ENCODE measurements at places on chromosomes 7 and 10. TPM values are rescaled to one million over a fixed set of nuclear protein-coding genes. Genes with fewer than 3 reads are reported as not detected.
A peak's percentile ranks its signal among the peaks of the same experiment; 100 is the strongest.

AVL9 gene
- 13.2 TPM for polyA plus RNA-seq

ASB15 gene
- 7.3 TPM for polyA plus RNA-seq

TAS2R41 gene
- not detected for polyA plus RNA-seq

DNA sequence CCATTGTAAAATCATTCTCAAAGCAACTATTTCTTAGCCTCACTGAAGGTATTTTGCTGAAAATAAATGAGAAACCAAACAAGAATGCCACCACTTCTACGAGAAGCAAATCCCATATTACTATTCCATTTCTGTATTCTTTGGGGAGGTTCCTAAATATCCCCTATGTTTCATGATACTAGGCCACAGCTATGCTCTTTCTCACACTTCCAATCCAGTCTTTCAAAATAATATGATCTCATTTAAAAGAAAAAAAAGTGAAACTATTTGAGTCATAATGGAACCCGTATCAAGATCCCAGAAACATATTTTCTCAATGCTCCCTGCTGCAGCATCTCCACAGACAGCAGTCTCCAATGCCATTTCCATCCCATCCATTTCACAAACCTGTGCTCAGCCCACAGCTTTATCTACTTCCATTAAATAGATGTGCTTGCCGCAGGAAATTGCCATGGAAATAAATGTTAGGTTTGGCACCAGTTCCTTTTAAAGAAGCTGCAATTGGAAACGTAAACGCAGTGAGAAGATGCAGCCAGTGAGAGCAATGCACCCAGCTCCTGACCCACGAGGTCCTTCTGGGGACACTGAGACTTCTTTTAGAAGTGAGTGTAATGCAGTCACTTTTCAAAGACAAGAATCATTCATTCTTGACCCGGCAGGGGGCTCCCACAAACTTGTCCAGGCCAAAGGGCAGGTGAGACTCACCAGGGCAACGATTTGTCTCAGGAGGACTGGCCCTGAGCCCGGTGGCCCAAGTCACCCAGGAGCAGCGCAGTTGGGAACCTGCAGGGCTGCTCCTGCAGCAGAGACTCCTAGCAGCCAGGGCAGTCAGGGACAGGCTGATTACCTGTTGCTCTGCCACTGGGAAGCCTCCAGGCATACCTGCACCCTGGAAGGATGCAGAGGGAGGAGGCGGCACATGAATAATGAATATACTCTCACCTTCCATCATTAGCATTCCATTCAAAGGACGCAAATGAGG, 99.6 kb downstream of the C10orf90 start:
- no peak for DNase-seq

GRCh38 chr7:17207220-17207619, 91.2 kb upstream of the AHR start:
- no peak for DNase-seq

GRCh38 chr7:33334349-33334748, 205.0 kb downstream of the BBS9 start:
- DNase-seq: no peak

DNA sequence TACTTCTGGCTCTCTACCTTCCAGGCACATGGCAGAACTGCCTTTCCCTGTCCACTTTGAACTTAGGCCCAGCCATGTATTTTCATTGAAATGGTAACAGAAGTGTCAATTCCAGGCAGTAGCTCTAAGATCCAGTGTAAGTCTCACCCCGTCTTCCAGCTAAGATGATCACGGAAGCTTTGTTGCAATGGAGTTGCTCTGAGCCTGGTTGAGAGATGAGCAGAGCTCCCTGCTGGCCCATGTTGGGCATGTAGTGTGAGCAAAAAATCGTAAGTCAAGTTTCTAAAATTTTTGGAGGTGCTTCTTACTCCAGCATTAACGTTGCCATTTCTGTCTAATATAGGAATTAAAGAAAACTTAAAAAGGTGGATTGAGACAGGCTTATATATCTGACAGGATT, 274.4 kb downstream of the IPMK start:
- no peak for DNase-seq

- no peak for DNase-seq
These were observed 27.3 kb upstream of the WDFY4 start for GRCh38 chr10:48657416-48657815.

DNA sequence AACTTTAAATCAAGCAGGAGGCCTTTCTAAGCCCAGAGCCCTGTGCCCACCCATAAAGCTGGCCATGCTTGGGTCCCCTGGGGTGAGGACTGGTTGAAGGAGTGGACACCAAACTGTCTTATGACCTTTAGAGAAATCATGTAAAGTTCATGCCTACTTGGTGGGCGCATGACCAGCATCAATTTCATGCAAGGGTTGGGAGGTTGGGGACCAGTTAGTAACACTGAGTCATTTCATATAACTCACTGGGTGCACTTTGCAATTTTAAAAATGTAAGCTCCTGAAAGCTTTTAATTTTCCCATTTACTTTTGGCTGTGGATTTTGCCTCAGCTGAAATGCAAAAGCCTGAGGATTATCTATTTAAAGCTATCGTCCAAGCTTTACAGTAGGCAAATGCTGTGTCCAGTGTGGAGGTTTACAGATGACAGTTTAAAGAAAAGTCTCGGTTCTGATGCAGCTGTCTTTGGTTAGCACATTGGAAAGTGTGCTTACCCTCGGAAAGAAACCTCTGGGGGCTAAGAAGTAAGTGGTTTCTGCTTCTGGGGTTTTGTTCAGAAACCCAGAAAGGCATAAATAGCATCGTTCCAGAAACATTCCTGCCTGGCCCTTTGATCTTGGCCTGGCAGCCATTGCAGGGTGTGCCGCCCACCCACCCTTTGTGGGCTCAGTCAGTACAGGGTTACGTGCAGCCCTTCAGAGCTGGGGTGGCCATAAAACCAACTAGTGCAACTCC, 48.8 kb upstream of the CHST15 start:
- DNase-seq: no peak

GRCh38 chr7:159120540-159120919, 24.1 kb downstream of the VIPR2 start:
- no peak for DNase-seq

DNA sequence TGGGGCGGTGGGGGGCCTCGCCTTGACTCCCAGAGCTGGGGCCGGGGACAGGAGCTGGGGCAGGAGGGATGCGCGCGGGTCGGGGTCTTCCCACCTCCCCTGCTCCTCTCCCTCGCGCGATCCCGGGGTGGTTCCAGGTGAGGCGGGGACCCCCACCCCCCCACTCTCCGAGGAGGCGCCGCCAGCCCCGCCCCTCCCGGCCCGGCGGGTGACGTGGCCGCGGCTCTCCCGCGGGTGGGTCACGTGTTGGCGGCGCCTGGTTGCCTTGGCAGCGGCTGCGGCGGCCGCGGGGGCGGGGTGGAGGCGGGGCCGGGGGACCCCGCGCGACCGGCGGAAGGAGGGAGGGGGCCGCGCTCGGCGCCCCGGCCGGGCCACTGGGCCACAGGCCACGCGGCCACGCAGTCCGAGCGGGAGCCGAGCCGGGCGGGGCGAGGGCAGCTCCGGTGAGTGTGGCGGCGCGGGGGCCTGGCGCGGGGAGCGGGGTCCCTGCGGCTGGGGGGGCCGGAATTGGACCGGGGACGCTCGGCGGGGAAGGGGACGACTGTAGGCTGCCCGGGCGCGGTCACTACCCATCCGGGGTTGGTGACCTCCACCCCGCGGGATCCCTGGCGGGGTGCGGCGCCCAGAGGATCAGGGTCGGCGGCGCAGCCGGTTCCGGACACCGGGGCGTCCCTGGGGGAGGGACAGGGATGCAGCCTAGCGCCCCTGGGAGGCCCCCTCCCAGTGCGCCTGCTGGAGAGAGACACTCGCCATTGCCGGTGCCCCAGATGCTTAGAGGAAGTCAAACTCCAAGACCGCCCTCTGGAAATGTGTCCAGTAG, at the start of gene ORAI2:
TSS of gene ORAI2 (plus strand) at position 357 of the 820 bp plus-strand sequence. CDS start 5,382 bp downstream, outside the sequence.
- peak; percentile 81 for DNase-seq

- DNase-seq: no peak
These were observed at the start of gene STX1A for GRCh38 chr7:73718905-73719805. Gene STX1A (minus strand): TSS chr7:73719669. CDS start chr7:73719631, 38 bp downstream.

GRCh38 chr7:101397243-101397642, 34.6 kb downstream of the COL26A1 start:
- no peak for DNase-seq

GRCh38 chr7:137934941-137935883, 66.7 kb downstream of the CREB3L2 start:
- DNase-seq: no peak

DNA sequence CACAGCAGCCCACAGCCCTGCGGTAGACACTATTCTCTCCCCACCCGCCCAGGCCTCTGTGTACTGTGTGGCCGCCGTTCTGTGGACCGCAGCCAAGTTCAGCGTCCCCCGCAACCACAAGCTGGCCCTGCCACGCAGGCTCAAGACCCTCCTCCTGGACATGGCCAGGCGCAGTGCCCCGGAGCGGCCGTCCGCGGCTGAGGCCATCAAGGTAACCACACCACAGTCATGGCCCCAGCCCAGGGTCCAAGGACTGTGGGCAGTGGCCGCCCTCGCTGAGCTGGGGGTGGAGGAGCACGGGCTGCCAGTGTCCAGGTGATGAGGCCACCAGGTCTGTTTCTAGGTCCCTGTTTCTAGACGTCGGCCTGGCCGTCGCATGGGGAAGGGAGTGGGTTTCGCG, 34.4 kb upstream of the UTF1 start:
- no peak for DNase-seq

GRCh38 chr10:42556931-42557330, 81.4 kb downstream of the ZNF33B start:
- no peak for DNase-seq

DNA sequence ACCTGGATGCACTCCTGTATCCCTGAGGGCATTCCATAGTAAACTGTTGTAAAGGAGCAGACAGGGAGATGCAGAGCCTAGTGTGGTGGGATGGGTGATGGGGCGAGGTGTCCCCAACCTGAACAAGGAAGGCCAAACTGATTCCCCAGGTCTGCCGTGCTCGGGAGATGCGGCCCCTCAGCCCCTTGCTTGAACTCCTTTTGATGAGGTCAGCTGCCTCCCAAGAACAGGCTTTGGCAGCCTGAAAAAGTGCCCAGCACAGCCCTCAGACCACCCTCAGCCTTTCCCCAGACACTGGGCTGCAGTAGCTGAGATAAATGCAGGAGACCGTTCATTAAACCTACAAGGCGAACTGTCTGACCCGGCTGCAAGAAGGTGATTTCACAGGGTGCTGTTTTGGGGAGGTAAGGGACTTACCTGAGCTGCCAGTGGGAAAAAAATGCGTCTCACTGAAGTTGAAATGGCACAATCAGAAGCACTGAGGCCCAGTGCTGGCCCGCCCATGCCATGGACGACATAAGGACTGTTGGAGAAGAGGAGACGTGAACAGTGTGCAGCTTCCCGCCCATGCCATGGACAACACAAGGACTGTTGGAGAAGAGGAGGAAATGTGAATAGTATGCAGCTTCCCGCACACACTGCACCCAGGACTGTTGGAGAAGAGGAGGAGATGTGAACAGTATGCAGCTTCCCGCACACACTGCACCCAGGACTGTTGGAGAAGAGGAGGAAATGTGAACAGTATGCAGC, 148.4 kb upstream of the FAM20C start:
- DNase-seq: no peak

Data from hindlimb muscle (tissue), 1 donor.